SK-MEL-5 (cell line): ENCODE measurements at places on chromosomes 2 and 18.

GRCh38 chr2:28155627-28156026 is 237.0 kb upstream of the FOSL2 start:
- DNase-seq = peak; percentile 57

DNA sequence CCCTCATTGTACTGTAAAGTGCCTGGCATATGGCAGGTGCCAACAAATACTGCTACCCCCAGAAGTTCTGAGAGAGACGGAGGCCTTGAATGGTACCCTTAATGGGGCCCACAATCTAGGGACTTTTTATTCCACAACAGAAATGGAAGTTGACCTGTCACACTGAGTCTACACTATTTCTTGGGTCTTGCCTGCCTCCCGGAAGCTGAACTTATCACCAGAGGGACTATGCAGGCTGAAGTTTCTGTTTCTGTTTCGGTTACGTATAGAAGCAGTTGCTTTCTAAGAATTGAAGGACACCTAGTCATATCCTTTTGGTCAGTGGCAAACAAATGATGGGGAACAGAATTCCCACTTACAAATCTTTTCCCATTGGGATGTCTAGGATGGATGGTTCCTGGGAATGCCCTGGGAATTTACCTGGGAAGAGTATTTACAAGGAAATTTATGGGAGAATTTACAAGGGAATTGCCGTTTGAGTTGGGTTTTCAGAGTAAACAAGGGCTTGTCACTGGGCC is 74.2 kb downstream of the HS1BP3 start:
- DNase-seq = no peak

GRCh38 chr18:11842562-11842961 is 8.7 kb upstream of the CHMP1B start:
- DNase-seq = no peak

DNA sequence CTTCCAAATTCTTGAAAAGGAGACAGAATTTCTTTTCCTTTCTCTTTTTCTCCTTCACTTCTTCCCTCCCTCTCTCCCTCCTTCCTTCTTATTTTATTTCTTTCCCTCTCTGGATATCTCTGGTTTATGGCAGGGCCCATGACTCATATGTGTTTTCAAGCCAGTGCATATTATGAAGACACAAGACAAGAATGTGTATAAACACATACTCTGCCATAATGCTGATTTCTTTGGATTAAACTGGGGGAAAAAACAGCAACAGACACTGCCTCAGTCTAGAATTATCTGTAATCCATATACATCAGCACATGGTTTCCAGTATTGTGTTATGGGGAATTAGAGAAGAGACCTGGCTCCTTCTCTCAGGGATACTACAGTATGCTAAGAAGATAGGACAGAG is 82.8 kb upstream of the CPO start:
- DNase-seq = no peak

- DNase-seq = no peak
Measured at GRCh38 chr2:136363470-136363869, 245.5 kb upstream of the CXCR4 start.

DNA sequence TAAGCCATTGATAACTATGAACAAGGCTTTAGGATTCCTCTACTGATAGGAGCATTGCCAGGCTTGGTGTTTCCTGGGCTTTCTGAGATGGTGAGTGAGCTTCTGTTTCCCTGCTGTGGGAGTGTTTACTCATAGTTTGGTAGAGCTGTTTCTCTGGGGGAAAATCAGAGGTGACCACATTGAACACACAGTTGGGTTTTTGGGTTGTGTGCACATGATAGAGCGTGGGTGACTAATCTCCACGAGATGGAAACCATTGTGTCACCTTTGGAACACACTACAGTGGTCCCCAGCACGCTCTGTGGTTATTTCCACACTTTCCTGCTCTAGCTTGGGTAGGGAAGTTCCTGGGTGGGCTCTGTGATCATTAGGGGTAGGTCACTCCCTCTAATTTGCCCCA is 5.4 kb downstream of the IL1R1 start:
- DNase-seq = no peak

GRCh38 chr2:98078701-98079100 is 8.3 kb upstream of the VWA3B start:
- DNase-seq = no peak

- no peak for DNase-seq
Measured at GRCh38 chr2:66456183-66457041, 21.5 kb downstream of the MEIS1 start.

DNA sequence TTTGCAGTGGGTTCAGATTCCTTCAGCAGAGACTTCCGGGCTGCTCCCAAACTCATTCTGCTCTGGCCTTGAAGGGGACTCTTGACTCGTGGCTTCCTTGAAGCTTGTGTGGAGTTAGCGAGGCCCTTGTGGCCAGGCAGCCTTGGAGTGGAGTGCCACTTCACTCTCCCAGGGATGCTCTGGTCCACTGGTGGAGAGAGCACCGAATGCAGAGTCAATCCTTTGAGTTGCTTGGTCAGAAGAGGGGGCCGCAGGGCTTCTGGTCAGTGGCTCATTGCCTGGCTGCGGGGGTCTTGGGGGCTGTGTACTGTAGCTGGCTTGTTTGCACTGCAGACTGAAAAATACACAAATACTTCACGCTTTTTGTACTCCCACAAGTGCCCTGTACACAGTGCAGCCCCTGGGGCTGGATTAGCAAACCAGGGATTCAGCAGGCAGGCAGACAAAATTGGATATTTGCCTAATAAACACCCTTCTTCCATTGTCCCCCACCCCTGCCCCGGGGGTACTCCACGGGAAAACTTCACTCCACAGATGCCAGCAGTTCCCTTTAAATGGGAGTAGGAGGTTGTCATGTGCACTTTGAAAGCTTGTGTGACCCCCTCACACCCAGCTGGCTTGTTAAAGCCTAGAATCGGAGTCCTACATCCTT is 3.2 kb downstream of the GLI2 start:
- no peak for DNase-seq

- DNase-seq = no peak
Measured at GRCh38 chr2:183543731-183544130, 419.5 kb downstream of the NUP35 start.

GRCh38 chr2:37775908-37776250 is 104.4 kb upstream of the CDC42EP3 start:
- no peak for DNase-seq

DNA sequence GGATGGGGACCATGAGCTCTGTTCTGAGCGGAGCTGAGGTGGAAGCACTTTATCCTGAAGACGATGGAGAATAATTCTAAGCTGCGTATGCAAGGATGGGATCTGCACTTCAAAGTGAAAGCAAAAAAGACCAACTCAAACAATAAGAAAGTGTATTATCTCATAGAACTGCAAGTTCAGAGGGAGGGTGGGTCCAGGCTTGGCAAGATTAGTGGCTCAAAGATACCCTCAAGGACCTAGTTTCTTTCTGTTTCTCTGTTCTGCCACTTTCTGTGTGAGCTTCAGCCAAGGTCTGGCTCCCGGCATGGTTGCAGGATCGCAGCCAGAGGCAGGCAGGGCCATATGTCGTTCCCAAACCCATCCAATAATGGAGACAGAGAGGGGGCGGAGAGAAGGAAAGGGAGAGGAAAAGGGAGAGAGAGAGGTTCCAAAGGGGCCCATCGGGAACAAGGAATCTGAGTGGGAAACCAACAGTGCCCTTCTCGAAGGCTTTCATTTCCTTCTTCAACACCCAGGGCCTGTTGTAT is 169.2 kb upstream of the NCK2 start:
- DNase-seq = no peak

DNA sequence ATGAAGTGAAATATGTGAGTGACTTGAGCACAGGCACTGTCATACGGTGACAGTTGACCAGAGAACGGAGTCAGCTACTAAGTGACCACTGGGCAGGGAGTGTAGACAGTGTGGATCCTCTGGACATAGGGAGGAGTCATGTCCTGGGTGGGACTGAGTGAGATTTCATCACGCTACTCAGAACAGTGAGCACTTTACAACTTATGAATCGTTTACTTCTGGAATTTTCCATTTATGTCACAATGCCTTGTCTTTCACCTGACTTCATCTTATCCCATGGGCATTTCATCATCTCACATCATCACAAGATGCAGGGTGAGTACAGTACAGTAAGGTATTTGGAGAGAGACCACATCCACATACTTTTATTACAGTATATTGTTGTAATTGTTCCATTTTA is 29.0 kb downstream of the PTPRM start:
- peak; percentile 38 for DNase-seq

DNA sequence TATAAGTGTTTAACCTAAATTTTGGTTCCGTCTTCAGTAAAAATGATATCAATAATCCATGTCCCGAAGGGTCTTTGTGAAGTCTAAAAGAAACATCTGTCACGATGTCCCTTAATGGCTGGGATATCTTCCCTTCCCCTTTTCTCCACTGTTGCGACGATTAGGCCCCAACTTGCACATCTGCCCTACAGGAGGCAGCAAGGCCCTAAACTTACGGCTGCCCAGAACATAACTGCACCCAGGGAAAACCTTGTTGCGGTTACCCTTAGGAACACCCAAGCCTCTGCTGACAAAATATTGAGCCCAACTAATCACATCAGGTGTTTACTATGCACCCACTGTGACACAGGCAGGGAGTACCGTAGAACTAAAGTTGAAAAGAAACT is 1.3 kb upstream of the SMAD2 start:
- DNase-seq = no peak

- DNase-seq = no peak
Measured at GRCh38 chr18:24386681-24387080, 10.9 kb downstream of the OSBPL1A start.

DNA sequence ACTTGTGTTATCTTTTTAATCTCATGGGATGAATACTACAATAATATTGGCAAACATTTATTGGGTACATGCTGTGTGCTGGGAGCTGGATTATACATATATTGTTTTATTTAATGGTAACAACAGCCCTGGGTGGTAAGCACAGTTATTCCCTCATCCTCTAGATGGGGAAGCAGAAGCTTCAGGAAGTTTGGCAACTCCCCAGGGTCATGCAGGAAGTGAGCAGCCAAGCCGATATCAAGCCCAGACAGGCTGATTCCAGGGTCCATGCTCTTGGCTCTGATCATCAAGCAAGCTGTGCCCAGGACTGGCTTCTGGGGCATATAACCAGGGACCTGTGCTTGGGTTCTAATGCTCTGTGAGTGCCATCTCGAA is 155.8 kb downstream of the ZNF516 start:
- DNase-seq = no peak

GRCh38 chr2:148867079-148867769 is 7.8 kb upstream of the KIF5C start:
- no peak for DNase-seq

DNA sequence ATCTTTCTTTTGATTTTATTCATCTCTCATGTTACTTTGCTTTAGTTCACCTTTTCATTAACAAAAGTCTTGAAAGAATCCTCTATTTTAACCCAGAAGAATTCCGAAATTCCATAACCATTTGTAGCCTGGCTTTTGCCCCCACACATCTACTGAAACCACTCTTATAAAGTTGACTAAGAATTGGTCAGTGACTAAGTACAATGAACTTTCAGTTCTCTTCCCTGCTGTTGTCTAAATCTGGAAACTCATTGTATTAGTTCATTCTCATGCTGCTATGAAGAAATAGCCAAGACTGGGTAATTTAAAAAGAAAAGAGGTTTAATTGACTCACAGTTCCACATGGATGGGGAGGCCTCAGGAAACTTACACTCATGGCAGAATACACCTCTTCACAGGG is 49.9 kb upstream of the PNPT1 start:
- DNase-seq = no peak

- no peak for DNase-seq
Measured at GRCh38 chr2:239253264-239253663, 147.6 kb downstream of the HDAC4 start.

DNA sequence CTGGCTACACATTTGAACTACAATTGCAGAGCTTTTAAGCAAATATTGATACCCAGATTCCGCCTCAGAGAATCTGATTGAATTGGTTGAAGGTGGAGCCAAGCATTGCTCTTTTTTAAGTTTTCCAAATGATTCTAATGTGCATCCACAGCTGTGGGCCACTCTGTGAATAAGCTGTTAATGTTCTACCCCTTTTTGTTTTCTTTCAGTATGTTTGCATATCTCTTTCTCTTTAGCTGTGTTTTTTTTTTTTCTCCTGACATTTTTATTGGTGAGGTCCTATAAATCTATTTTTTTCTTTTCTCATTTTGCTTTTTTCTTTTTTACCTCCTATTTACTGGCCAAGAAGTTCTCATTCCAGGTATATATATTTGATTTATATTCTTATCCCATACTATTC is 6.5 kb downstream of the SCN3A start:
- no peak for DNase-seq

- no peak for DNase-seq
Measured at GRCh38 chr2:225487878-225488416, 88.4 kb downstream of the NYAP2 start.

GRCh38 chr2:181627545-181627944 is 29.4 kb downstream of the CERKL start:
- no peak for DNase-seq

GRCh38 chr2:175152242-175152641 is 15.8 kb downstream of the ATF2 start:
- no peak for DNase-seq

DNA sequence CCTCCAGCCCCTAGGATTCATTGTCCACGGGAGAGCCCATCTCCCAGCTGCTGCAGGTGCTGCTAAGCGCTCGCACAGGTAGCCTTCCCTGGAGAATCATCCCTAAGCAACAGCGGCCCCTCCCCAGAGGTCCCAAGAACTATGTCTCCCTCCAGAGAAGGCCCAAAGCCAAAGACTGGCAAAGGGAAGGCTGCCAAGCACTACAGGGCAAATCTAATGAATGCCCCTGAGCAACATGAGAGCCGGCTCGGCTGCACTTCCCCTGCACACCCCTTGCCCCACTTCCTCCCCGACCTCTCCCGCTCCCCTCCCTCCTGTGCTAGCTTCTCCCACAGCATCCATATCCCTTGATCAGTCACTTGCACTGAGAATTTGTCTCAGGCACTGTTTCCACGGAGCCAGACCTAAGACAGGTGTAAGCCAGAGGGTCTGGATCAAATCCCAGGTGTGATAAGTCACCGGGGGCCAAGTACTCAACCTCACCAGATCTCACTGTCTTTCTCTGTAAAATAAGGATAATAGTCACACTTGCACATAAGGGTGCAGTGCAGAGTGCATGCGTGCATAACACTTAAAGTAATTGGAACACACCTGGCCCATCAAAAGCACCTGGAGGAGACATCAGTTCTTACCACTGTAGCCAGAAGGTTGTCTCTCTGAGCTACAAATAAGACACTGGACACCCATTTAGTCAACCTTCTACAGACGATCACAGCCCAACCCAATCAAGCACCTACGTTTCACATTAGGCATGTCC is 20.1 kb upstream of the COL6A3 start:
- no peak for DNase-seq

GRCh38 chr2:41127351-41127750 is 675.5 kb upstream of the SLC8A1 start:
- DNase-seq = no peak

- DNase-seq = no peak
Measured at GRCh38 chr18:48136827-48137373, 206.4 kb upstream of the SMAD2 start.

GRCh38 chr2:3447789-3448317 is 68.4 kb downstream of the TRAPPC12 start:
- no peak for DNase-seq
